Renal cortex interstitium (tissue), 15 donors: ENCODE measurements at places on chromosomes 6 and 20.

GRCh38 chr20:22489626-22490286, 94.6 kb downstream of the FOXA2 start:
- no peak for DNase-seq

DNA sequence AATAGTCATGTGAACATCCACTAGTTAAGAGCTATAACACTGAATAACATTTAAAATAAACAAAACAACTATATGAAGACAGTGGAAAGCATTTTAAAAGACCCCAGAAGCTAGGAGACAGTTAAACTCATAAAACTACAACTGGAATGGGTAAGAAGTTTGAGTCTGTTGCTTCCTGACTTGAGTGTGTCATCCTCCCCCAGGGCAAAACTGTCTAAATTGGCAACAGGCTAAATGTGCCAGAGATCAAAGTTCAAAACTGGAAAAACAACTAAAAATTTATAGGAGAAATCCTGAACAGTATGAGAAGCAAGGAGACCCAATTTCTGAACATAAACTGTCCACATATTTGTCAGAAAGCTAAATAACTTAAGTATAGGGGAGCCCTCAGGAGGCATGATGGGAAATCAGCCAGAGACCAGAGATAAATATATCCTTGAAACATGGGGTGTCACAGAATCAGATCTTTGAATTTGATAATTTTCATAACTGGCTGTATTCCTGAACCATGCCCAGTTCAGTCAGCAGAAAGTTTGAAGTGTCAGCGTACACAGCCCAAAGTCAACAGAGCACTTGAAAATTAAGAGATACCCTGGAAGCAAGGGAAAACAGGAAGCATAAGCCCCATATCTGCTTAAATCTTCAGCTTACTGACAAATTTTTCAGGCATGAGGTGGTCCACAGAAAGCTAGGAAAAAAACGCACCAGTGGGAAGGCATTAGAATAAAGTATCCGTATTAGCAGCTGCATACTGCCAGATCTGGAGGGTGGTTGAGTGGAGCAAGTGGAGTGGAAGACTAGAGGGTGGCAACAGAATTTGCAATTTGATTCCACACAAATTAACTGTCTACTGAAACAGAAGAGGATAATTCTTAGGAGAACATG, 516.1 kb upstream of the MAN1A1 start:
- no peak for DNase-seq

DNA sequence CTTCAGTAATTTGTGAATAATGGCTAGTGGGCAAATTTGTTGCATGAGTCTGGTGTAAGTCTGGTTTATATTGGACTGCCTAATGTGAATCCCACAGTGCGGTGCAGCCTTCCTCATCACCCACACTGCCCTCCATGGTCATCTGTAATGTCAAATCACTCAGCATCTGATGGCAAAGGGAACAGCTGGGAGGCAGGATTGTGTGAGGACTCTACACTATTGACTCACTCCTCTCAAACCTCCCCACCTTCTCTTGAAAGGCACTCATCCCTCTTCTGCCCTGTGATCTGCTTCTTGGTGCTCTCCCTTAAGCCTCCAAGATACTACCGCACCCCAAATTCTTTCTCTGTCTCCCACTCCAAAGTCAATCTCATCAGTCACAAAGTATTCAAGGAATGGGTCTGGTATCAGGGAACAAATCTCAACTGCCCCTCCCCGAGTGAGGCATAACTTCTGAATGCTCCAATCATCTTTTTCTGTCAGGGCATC, 146.0 kb upstream of the BEND6 start:
- no peak for DNase-seq

GRCh38 chr20:53595018-53595378, 1.4 kb upstream of the ZNF217 start:
- no peak for DNase-seq

DNA sequence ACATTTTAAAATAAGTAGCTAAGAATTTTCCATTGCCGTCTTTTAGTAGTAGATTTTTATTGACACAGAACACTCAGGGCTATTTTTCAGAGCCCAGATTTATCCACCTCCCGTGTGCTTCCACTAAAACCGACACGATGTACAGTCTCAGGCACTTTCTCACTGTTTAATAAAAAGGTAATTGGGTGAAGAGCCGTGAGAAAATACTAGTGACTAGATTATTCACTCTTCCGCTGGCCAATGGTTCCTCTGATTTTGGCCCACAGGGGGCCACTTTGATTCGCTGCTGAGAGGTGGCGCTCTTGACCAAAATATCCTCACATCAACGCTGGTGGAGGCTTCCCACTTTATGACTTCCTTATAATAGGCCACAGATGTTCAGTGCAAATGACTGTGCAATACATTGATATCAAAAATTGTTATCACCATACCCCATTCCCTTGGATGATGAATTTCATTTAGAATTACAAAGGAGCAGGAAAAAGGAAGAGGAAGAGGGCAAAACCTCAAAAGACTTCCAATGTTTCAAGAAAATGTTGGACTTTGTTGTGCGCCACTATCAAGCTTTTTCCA, 12.3 kb upstream of the HDDC2 start:
- peak; percentile 69 for DNase-seq

- DNase-seq, result no peak
Measured at GRCh38 chr20:63574829-63575743, 1.0 kb upstream of the HELZ2 start.

DNA sequence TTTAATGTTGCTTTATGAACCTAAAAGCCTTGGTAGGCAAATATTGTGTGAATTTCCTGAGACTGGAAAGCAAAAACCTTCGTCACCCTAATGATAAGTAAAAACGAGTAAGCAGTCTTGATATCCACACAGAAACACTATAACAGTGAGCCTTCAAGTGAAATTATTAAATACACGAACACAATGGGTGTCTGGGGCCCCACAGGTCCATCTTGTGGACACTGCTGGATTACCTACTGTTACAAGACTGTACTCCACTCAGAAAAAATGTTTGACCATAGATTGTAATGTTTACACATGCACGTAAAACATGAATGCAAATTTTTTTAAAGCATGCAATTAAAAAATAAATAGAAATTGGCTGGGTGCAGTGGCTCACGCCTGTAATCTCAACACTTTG, 466.9 kb downstream of the CD83 start:
- no peak for DNase-seq

GRCh38 chr6:44627883-44628271, 240.4 kb downstream of the CDC5L start:
- DNase-seq, result no peak

GRCh38 chr6:157769776-157770426, 53.1 kb upstream of the SNX9 start:
- no peak for DNase-seq

- DNase-seq, result peak; percentile 43
Measured at GRCh38 chr6:138509371-138509770, 10.1 kb upstream of the NHSL1 start.

DNA sequence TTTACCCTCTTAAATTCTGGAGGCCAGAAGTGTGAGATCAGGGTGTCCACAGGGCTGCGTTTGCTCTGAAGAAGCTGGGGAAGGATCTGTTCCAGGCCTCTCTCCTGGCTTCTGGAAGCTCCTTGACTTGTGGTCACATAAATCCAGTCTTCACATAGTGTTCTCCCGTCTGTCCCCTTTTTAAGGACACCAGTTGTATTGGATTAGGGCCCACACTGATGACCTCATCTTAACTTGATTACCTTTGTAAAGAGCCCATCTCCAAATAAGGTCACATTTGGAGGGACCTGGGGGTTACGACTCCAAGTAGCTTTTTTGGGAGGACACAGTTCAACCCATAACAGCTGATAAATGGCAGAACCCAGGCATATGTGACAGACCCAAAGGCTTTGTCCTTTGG, 20.0 kb upstream of the WFDC2 start:
- no peak for DNase-seq

DNA sequence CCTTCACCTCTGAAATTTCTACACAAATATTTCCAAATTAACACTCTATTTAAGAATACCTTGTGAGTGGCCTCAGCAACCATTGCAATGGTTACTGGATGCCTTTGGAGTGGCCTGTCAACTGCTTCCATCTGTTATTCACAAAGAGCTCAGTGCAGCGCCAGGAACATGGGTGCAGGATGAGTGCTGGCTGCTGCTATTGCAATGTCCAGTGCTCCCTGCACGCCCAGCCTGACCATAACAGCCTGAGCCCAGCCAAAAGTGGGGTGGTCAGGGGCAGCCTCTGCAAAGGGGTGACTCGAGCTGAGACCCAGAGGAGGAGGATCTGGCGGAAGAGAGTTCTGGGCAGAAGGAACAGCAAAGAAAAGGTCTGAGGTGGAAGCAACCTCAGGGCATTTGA, 18.4 kb downstream of the CASS4 start:
- DNase-seq, result no peak

DNA sequence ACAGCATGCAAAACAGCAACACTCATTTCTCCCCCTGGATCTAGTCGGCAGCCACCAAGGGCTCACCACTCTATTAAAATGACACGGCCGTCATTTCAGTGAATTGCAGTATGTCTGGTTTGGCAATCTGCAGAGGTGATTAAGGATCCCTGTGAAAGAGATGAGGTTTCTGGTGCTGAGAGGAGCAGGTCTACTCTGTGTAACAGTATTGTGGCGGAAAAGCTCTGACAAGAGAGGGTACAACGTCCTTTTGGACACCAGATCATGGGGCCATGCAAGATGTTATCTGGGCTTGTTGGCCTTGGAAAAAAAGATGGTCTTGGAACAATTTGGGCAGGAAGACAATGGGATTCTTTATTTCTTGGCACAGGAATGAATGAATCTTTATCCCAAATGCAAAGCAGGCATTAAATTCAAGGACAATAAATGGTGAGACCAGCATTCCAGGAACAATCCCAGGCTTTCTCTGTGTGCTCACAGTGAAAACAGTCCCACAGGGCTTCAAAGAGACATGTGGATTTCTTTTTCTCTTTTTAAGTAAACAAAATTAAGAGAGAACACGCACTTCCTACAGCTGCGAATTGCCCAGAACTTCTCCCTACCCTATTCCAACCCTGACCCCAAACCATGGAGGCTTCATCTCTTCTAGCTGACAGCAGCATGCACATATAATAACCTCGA, 33.7 kb upstream of the ADGRF1 start:
- DNase-seq, result no peak

- DNase-seq, result no peak
Measured at GRCh38 chr6:52249078-52249477, 4.8 kb upstream of the IL17F start.

DNA sequence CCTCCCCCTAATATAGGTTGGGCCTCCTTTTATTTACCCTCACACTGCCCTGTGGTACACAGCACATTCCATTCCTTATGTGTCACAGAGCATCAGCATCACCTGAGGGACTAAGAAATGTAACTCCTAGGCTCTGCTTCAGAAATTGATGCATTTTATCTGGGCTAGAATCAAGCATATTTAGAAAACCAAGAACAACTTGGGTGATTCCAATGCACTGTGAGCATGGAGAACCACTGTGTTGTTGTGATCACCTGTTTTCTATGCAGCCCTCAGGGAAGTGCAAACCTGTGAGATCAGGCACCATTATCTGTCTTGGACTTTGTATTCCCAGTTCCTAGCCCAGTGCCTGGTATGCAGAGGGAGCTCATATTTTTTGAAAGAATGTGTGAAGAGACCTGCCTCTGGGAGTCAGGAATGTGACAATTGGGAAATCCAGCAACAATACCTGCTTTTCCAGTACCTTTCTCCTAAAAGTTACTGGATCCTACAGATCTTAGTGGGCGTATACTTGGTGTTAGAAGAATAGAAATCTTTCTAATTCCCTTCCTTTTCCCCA, 7.0 kb downstream of the KAT14 start:
- no peak for DNase-seq

GRCh38 chr20:61311656-61312387, 59.8 kb downstream of the CDH4 start:
- DNase-seq, result no peak

GRCh38 chr6:136016228-136017225, 165.0 kb downstream of the PDE7B start:
- DNase-seq, result no peak

GRCh38 chr6:150588888-150589499, 10.7 kb upstream of the PLEKHG1 start:
- DNase-seq, result no peak
